SJSA1 (cell line): ENCODE measurements at places on chromosomes 5 and 9.

GRCh38 chr5:39863926-39864552 is 439.3 kb upstream of the DAB2 start:
- DNase-seq = no peak

DNA sequence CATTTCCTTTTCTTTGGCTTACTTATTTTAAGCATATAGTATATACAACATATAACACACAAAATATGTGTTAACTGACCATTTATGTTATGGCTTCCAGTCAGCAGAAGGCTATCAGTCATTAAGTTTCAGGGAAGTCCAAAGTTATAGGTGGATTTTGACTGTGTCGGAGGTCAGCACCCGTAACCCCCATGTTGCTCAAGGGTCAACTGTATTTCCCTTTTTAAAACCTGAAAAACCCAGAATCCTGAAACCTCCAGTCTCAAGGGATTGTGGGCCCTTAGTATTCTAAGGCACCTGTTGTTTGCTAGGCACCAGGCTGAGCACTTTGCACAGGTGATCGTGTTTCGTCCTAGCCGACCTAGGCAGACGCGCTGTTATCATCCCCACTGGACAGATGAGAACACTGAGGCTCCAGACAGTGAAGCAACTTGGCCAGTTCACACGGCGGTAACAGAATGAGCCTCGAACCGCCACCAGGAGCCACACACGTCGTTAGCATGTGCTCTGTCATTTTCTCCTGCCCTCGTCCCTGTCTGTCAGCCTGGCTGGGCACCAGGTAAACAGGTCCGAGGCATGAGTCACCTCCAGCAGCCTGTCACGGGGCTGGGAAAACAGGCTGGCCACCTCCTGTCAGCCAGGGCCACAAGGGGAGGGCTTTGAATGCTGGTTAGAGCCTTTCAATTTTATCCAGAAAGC is 39.9 kb downstream of the DUSP1 start:
- DNase-seq = no peak

- no peak for DNase-seq
Observed at GRCh38 chr9:38756702-38757101, 36.8 kb upstream of the FAM240B start.

GRCh38 chr5:62083247-62083646 is 222.8 kb upstream of the KIF2A start:
- DNase-seq = no peak

DNA sequence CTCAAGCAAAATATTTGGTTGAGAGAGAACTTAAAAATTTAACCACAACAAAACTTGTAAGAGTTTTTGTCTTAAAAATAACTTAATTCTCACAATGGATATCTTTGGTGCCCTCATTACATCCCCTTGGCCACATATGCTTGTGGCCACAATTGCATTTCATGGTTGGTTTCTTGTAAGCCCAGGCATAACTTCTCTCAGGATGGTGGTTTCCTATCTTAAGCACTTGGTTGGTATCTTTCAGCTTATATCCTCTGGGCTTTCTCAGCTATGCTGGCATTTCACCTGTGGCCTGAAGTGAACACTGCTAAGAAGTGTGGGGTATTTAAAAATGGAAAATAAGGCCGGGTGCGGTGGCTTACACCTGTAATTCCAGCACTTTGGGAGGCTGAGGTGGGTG is 212.4 kb upstream of the MEF2C start:
- DNase-seq = no peak

- DNase-seq = peak; percentile 47
Observed at GRCh38 chr9:84711936-84712335, 42.4 kb downstream of the NTRK2 start.

DNA sequence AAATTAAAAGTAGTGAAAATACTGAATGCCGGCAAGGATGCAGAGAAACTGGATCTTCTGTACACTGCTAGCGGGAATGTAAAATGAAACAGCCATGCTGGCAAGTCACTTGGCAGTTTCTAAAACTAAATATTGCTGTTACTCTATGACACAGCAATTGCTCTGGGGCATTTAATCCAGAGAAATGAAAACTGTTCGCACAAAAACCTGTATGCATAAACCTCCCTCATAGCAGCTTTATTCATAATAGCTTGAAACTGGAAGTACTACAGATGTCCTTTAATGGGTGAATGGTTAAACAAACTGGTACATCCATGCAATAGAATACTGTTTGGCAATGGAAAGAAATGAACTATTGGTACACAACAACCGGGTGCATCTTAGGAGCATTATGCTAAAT is 167.2 kb downstream of the ARHGAP26 start:
- DNase-seq = no peak

- DNase-seq = no peak
Observed at GRCh38 chr5:90131383-90132133, 278.0 kb downstream of the CETN3 start.

DNA sequence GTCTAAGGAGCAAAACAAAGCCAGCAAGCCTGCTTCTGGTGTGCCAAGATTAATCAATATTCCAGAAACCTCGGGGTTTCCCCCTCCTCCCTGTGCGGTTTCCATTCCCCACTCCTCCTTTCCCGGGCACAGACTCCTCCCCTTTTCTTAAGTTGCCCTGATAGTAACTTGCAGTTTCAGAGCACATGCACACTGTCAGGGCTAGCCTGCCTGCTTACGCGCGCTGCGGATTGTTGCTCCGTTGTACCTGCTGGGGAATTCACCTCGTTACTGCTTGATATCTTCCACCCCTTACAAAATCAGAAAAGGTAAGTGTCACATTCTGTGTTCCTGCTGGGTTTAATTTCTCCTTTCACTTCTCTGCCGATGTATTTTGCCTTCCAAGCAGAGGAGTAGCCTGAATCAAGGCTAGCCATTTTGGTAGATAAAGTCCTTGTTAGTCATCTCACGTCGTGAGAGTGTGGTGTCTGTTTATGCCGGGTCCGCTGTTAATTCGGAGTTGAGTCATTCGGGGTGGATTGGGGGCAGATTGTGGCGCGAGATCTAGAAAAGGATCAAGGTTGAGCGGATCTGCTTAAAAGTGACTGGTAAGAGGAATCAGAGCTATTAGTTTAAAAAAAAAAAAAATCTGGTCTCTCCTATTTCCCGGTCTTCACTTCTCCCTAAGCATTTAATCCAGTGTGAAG is at the start of gene SLC1A3:
Gene SLC1A3 (plus strand): TSS at position 179 of the 686 bp plus-strand sequence. CDS start 1,818 bp downstream, outside the sequence.
- peak; percentile 88 for DNase-seq

- DNase-seq = no peak
Observed at GRCh38 chr9:75431375-75431774, 343.1 kb downstream of the OSTF1 start.

DNA sequence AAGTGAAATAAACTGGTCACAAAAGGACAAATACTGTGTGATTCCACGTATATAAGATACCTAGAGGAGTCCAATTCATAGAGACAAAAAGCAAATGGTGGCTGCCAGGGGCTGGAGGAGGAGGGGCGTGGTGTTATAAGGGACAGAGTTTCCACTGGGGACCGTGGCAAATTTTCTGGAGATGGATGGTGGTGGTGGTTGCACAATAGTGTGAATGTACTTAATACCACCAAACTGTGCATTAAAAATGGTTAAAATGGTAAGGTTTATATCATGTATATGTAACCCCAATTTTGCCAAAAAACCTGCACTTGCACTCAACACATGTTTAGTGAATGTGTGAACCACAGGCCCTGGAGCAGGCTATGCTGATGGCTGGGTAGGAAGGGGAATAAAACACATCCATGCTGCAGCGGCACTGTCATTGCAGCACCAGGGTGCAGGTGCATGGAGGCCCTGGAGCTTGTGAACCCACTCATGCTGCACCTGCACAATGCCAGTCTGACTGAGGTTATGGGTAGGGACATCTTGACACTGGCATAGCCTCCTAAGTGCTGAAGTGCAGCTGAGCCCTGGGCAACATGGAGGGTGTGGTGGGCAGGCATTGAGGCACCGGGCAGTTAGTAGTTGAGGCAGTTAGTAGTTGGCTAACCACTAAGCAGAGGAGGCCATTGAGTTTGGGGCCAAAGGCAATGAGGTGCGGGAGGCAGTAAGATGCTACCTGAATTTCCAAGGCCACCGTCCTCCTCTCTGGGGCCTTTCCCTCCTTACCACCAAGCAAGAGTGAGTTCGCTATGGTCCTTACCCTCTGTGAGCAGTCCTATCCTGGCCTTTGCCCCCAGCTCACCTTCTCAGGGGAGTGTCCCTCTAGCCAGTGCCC is 3.5 kb upstream of the PHF2 start:
- peak; percentile 12 for DNase-seq

GRCh38 chr5:39270225-39270848 is 51.0 kb upstream of the FYB1 start:
- no peak for DNase-seq

GRCh38 chr9:134165357-134166315 is 1.3 kb upstream of the RNU6ATAC start:
- no peak for DNase-seq

DNA sequence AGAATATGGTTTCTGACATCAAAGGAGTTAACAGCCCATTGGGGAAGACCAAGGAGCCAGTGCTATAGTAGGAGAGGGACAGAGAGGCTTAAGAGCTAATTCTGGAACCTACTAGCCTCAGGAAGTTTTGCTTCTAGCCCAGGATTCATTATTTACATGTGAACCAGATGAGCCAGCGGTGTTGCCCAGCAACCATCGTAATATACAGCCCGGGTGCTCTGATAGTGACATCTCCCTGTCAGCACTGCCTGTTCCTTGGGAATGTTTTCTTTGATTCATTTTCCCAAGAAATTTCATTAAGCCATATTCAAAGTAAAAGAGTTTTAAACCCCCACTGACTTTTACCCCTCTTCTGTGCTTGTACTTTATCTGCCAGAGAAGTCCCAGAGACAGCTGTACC is 217.4 kb upstream of the ADAMTSL1 start:
- no peak for DNase-seq

DNA sequence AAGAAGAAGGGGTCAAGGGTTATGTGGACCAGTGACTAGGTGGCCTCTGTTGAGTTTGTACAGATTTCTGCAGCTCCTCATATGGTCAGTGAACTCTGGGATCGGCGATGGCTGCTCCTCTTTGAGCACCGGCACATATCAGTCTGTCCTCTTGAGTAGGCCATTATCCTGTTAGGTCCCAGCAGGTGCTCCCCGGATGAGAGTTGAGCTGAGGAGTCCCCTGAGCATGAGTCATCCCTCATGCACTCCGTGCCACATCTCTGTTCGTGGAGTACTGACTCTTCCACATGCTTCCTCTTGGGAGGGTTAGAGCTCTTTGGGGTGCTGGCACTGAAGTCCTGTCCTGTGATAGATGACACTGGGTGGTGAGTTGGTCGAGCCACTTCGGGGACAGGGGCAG is 143.7 kb downstream of the PTTG1 start:
- DNase-seq = no peak

- no peak for DNase-seq
Observed at GRCh38 chr5:66830636-66831035, 234.4 kb downstream of the MAST4 start.

GRCh38 chr9:81976351-81976750 is 12.2 kb upstream of the SPATA31D1 start:
- DNase-seq = no peak

DNA sequence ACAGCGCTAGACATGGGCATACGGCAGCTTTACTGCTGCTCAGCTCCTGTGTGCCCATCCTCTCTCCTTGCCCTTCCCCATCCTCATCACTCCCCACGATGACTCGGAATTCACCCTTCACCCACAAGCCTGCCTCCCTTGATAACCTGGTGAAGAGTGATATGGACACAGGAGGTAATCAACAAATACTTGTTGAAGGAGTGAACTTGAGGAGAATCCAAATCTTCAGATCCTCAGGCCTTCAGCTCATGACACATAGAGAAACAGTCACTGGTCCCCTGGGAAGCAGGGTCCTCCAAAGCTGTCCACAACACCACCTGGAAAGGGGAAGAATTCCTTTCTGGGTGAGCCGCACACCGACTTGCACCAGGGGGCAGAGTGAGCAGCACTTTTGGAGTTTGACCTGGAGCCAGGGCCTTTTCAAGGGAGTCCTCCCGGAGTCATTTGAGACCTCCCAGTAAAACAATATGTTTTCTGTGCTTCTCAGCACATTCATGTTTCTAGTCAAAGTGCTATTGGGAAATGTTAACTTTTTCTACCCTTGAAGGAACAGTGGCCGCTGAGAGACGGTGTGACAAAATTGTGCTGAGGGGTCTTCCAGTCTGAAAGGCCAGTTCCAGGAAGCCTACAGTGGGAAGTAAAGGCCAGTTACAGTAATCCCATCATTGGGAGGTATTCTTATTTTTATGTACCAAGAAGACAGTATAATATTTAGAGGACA is 332.3 kb downstream of the CWC27 start:
- peak; percentile 77 for DNase-seq

GRCh38 chr5:10699987-10700386 is 61.0 kb downstream of the DAP start:
- no peak for DNase-seq

DNA sequence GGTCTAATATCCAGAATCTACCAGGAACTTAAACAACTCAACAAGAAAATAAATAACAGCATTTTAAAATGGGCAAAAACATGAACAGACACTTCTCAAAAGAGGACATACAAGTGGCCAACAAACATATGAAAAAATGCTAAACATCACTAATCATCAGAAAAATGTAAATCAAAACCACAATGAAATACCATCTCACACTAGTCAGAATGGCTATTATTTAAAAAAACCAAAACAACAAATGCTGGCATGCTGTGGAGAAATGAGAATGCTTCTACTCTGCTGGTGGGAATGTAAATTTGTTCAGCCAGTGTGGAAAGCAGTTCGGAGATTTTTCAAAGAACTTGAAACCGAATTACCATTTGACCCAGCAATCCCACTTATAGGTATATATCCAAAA is 63.1 kb downstream of the ADAMTS6 start:
- DNase-seq = peak; percentile 34

DNA sequence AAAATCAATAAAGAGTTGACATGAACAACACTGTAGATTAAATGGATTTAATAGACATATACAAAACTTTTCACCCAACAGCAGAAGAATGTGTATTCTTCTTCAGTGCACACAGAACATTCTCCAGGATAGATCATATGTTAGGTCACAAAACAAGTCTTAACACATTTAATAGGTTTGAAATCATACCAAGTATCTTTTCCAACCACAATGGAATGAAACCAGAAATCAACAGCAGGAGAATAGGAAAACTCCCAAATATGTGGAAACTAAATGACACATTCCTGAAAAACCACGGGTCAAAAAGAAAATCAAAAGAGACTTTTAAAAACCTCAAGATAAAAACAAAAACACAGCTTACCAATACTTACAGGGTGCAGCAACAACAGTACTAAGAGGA is 790.1 kb upstream of the ZNF608 start:
- DNase-seq = no peak

DNA sequence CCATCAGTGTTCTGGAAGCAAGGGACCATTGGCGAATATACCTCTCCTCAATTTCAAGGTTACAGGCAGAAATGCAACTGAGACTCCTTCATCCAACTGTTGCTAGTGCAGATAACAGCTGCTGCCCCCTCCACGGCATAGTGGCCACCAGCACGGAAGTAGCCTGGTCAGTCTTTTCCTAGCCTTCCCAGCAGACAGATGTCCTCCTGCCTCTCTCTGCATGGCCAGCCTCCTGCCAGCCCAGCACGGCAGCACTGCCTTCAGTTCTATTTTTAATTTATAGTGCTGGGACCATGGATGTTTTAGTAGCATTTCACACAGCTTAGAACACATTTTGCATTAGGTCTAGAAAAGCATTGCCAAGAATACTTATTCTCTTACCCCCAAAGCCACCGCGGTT is 188.6 kb downstream of the CFAP90 start:
- DNase-seq = no peak
